ENCODE measurements at places on chromosomes 4 and X. TPM values are rescaled to one million over a fixed set of nuclear protein-coding genes. Genes with fewer than 3 reads are reported as not detected.

The ZNF157 gene
- polyA plus RNA-seq, result not detected

GRCh38 chr4:69497886-69498395, 2.2 kb upstream of the UGT2B4 start:
- DNase-seq, result no peak

DNA sequence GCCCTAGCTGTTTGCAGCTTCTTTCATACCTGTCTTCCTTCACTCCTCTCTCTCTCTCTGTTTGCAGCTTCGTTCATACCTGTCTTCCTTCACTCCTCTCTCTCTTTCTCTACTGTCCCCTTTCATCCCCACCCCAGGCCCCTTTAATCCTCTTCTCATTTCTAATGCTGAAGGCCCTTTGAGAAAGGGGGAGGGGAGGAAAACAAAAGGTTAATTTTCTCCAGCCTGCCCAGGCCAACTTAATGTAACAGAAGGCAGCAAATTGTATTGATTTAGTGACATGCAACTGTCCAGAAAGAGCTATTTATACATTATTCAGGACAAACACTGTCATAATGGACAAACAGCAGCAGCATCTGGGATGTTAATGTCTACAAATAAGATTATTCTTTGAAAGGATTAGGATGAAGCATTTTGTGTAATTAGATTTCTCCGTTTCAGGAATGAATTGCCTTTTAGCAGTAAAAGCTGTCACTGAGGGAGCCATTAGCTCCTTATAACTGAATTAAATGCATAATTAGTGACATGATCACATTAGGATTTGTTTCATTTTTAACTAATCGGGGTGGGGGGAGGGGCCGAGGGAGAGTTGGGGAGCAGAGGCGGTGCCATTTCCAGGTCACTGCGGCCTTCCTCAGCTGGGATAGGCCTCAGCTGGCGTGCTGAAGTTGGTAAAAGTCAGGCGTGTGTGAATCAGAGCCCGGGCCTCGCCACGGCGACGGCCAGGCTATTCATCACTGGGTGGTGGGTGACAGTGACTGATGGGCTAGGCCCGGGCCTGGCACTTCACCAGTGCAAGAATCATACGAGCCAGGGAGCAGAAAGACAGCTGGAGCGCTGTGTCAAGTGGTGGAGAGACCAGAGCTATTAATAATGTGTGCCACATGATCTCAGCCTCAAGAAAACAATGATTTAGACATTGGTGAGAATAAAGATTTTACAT, 174.5 kb downstream of the NKX6-1 start:
- DNase-seq, result no peak

DNA sequence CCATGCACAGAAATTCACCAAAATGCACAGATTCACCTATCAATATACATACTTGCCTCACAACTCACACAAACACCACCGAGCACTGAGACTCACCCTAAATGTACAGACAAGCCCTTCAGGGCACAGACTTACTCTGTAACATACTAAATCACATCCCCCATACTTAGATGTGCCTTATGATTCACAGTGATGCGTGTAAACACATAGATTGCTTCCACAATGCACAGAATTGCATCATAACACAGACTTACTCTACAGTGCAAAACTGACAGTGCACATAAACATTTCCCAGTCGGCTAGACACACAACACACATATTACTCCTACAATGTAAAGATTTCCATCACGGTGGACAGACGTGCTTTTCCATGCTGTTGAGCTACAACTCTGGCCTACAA, 6.2 kb downstream of the LINC00632 start:
- DNase-seq, result no peak

The TAF7L gene
- polyA plus RNA-seq, result 0.53 TPM

The DNAAF6 gene
- polyA plus RNA-seq, result not detected

DNA sequence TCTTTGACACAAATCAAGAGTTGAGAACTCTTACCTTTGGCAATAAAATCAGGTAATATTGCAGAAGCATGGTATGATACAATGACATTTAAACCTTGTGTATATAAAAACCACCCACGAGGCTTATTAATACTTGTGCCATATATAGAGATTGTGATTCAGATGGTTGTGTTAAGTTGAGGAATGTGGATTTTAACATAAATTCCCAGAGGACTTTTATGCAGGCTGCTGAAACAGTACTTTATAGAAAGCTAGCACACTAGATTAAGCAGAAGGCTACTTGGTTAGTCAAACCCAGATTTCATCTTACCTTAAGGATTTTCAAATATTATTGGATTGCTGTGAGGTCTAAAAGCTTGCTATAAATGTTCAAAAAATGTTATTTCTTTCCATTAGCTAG, 325.7 kb upstream of the PCDH10 start:
- no peak for DNase-seq

DNA sequence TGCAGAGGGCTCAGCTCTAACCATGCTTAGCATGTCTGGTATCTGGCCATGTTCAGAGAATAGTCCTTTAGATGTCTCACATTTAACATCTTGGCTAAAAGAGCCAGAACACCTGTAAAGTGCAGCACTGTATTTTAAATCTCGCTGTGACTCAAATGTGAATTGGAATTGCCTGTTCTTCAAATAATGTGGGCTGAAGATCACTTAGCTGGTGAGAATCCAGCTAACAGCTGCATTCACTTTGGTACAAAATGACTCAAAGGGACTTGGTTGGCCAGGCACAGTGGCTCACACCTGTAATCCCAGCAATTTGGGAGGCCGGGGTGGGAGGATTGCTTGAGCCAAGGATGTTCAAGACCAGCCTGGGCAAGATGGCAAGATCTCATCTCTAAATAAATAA, 63.5 kb upstream of the PLAC8 start:
- DNase-seq, result no peak

The ZNF81 gene
- polyA plus RNA-seq, result 2.5 TPM

- DNase-seq, result no peak
Measured at GRCh38 chrX:7059859-7060258, 87.7 kb upstream of the STS start.

The INTS6L gene
- polyA plus RNA-seq, result 1.1 TPM
